ENCODE measurements at places on chromosomes 4 and X. TPM values are rescaled to one million over a fixed set of nuclear protein-coding genes. Genes with fewer than 3 reads are reported as not detected.

WAS gene
- 1.6 TPM for total RNA-seq

NAP1L5 gene
- not detected for total RNA-seq

GRIA3 gene
- not detected for total RNA-seq

COL25A1 gene
- not detected for total RNA-seq

IDUA gene
- 27.8 TPM for total RNA-seq

LRIT3 gene
- not detected for total RNA-seq

CLDN34 gene
- 0.13 TPM for total RNA-seq

All from A375 (cell line).